ENCODE measurements at places on chromosomes 12 and 14.

DNA sequence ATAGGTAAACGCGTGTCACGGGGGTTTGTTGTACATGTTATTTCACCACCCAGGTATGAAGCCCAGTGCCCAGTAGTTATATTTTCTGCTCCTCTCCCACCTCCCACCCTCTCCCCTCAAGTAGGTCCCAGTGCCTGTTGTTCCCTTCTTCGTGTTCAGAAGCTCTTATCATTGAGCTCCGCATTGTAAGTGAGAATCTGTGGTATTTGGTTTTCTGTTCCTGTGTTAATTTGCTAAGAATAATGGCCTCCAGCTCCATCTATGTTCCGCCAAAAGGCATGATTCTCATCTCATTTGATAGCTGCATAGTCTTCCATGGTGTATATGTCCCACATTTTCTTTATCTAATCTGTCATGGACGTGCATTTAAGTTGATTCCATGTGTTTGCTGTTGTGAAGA lies 6.9 kb upstream of the GPRC5D start:
- DNase-seq: no peak

GRCh38 chr12:103350116-103350515 lies 145.7 kb downstream of the C12orf42 start:
- no peak for DNase-seq

DNA sequence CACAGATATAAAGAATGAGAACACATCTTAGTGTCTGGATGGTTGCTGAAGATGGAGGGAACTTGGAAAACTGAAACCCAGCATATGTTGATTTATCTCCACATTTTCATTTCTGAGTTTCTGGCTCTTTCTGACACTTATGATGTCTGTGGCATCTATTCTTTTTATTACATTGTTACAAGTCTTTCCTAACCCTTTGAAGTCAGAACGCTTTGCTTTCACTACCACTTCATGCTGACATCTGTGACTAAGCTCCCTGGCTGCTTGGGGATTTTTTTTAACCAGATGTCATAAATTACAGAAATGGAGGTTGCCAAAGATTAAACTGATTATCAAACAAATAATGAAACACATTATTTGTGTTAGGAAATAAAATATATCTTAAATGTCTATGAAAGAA lies 188.7 kb downstream of the KITLG start:
- DNase-seq: no peak

GRCh38 chr12:44036875-44037443 lies 201.1 kb downstream of the TMEM117 start:
- no peak for DNase-seq

- no peak for DNase-seq
Observed at GRCh38 chr14:95833429-95833828, 43.2 kb upstream of the TUNAR start.

DNA sequence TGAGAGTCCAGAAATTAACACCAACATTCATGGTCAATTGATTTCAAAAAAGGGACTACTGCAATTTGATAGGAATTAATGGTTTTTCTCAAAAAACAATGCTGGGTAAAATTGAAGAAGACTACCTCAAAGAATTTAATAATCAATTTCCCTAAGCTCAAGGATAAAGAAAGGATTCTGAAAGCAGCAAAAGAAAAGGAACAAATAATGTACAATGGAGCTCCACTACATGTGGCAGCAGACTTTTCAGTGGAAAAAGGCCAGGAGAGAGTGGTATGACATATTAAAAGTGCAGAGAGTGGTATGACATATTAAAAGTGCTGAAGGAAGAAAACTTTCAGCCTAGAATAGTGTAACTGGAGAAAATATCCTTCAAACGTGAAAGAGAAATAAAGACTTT lies 15.6 kb upstream of the TAS2R43 start:
- DNase-seq: no peak
